ENCODE measurements at places on chromosomes 6 and 20.

DNA sequence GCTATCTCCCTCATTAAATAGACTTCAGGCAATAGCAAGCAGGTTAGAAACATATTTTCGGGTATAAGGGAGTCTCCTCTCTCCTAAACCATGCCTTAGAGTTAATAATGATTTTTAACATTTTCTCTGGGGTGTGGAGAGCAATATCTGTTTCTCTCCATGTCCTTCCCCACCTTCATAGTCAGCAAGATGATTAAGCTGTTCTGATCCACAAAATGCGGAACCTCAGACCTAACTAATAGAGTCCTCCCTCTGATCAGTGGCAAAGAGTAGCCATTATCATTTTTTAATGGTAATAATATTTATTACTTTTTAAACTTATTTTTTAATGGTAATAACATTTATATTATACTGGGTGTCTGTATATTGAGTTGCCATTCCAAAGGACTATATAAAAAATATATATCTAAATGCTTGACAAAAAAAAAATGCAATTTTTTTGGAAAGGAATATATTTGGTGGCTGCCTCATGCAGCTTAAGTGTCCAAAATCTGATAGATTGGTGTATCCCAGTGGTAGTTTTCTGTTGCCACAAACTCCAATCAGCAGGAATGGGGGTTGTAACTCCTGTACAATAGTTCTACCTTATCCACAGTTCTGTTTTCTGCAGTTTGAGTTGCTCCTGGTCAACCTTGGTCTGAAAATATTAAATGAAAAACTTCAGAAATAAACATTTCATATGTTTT lies 14.0 kb upstream of the BTN3A2 start:
- no peak for DNase-seq

DNA sequence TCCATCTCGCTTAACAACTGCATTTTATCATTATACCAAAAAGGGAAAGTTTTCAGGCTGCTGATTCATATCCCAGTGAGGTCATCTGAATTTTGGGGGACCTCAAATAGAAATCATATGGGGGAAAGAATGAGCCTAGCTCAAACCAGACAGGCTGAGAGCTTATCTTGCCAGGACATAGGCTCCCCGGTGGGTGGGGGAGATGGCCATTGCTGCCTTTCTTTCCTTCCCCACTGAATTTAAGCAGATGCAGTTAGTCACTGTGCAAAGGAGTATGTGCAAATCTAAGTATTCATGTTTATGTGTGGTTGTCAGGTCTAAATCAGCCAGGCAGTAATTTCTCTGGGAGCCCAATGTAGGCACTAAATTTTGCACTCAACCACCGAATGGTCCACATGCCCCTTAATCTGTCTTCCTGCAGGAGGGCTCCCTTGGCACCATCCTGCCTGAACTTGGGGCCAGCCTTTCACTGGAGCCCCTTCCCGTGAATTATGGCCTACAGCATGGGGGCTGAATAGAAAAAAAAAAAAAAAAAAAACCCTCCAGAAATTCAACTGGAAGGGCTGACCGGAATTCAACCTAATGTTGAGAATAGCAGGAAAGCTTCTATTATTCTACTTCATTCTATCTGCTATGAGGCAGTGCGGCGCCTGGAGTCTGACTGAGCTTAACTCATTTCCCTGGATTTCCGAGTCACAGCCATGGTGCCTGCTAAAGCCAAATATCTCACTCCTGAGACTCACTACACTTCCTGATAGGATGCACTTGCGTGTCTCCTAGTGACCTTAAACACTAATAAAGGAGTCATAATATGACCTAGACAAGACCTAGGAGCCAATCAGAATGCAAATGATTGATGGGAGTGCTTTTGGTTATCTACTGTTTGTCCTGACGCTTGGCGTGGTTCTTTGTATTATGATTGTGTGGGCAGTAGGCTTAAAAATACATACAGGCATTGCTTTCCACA lies 161.5 kb upstream of the HEY2 start:
- no peak for DNase-seq

- DNase-seq, result no peak
Measured at GRCh38 chr6:43173591-43174262, 2.7 kb downstream of the SRF start.

DNA sequence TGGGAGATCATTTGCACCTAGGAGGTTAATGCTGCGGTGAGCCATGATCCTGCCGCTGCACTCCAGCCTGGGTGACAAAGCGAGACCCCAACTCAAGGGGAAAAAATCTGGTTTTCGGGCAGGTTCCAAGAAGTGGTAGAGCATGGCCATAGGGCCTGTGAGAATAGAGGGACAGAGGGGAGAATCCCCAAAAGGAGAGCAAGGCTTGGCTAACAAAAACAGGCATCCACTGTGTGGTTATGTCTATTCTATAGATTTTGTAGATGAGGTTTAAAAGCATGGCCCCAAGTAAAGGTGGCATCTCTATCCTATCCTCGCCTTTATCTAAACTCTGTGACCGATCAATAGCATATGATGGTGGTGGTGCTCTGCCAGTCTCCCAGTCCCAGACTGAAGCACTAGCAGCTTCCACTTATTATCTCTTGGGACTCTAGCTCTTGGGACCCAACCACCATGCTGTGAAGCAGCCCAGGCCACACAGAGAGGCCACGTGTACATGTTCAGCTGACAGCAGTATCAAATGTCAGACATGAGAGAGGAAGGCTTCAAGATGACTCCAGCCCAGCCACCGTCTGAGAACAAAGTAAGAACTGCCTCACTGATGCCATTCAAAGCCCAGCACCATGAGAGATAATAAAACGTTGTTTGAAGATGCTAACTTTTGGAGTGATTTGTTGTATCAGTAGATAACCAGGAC lies 27.7 kb downstream of the EIF2S2 start:
- no peak for DNase-seq

DNA sequence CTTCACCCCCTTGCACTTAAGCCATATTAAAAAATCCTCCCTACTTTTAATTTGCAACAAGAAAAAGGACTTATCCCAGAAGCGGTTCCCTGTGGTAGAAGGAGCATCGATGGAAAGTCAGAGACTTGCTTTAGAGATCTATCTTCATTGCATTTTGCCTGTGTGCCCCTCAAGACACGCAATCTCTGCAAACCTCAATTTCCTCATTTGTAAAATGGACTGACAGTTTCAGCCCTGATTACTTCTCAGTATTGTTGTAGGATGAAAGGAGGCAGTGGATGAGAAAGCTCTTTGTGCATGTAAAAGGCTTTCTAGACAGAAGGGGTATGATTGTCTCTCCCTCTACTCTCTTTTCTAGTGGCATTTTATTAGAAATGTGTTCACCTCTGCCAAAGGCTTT lies 410.2 kb downstream of the CDC5L start:
- no peak for DNase-seq

- no peak for DNase-seq
Measured at GRCh38 chr6:125519367-125519766, 217.6 kb upstream of the HDDC2 start.

- no peak for DNase-seq
Measured at GRCh38 chr20:32152421-32153155, 43.1 kb downstream of the TM9SF4 start.

DNA sequence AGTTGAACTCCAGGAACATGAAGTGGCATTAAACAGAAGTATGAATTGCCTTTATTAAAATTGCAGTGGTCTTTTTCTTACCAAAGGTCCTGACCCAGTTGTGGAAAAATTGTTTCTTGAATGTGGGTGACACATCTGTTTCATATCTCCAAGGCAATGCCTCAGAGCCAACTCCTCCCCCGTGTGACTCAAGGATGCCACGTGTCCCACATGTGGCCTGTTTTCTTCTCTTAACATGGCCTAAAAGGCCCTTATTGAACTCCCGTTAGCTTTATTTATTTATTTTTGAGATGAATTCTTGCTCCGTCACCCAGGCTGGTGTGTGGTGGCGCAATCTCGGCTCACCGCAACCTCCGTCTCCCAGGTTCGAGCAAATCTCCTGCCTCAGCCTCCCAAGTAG lies 128.4 kb upstream of the ESR1 start:
- DNase-seq, result no peak

DNA sequence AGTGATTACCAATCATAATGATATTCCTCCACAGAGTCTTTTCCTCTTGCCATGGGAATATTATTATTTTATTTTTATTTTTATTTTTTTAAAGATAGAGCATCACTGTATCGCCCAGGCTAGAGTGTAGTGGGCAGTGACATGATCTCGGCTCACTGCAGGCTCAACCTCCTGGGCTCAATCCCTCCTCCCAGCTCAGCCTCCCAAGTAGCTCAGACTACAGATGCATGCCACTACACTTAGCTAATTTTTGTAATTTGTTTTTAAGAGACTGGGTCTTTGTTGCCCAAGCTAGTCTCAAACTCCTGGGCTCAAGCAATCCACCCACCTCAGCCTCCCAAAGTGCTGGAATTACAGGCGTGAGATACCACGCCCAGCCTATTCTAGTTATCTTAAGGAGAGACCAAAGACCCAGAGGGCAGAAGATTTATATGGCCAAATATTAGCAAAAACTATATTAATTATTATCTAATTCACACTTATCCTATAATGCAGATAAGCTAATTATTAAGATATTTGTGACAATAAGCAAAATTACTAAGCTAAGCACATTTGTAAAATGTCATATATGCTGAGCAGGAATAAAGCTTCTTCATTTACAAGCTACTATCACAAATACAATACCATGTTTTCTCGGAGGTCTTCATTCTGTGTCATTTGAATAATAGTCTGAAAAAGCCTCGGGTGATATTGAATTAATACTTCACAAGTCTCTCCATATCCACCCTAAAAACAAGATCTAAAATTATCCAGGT lies 63.5 kb downstream of the HACE1 start:
- DNase-seq, result no peak

DNA sequence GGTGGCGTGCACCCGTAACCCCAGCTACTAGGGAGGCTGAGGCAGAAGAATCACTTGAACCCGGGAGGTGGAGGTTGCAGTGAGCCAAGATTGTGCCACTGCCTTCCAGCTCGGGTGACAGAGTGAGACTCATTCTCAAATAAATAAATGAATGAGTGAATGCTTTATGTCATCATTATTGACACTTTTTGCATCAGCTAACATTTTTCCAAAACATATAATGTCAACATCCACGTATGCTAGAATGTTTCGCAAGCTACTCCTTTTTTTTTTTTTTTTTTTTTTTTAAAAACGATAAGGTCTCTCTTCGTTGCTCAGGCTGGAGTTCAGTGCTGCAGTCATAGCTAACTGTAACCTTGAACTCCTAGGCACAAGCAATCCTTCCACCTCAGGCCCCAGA lies 72.2 kb downstream of the SENP6 start:
- no peak for DNase-seq

- no peak for DNase-seq
Measured at GRCh38 chr20:23298926-23299672, 51.5 kb upstream of the NXT1 start.

DNA sequence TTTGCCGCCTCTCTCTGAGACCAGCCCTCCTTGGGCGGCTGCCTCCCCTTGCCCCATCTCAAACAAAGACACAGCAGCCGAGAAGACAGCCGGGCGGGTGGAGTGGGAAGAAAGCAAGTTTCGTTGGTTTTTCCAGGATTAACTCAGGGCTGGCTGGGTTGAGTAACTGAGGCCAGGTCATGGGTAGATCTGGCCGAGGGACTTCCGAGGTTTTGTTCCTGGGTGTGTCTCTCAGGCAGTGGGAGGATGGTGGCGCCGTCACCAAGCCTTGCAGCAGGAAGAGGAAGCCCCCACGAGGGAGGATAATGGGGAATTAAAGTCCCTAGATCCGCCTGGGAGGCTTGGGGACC lies 167.2 kb downstream of the TTLL2 start:
- no peak for DNase-seq

GRCh38 chr20:483815-484644 lies 21.7 kb upstream of the TBC1D20 start:
- DNase-seq, result no peak

GRCh38 chr6:99416226-99416625 lies 8.9 kb downstream of the PNISR start:
- no peak for DNase-seq

- DNase-seq, result no peak
Measured at GRCh38 chr6:10723567-10723881, 654 bp downstream of the TMEM14C start.

- DNase-seq, result no peak
Measured at GRCh38 chr6:30194797-30195690, 18.2 kb downstream of the TRIM26 start.

DNA sequence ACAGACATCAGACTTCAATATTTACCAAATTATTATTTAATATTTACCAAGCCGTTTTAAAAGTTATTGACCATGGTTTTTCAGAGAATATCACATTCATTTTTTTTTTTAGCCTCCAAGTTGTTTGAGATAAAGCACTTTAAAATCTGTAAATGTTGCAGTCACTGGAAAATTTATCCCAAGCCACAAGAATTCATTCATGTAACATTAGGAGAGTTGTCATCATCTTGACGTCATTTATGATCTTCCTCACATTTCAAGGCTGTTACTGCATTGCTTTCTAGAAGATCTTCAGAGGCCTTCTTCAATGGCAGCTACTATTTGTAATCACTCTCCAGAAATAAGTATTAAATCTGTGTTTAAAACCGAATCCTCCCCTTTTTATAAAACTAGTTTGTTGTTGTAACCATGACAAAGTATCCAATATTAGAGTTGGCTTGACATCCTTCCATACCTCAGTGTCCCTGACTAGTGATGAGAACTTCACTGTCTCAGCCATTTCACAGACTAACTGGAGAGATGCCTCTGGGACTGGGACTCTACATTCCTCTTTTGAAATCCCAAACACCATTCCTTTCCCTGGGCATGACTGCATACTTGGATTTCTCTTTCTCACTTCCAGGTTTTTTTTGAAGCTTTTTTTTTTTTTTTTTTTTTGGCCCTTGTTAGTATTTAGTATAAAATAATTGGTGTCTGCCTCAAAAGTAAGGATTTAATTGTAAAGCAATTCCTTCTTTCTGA lies 100.1 kb downstream of the ZFAND3 start:
- no peak for DNase-seq

GRCh38 chr6:156146891-156147290 lies 630.3 kb upstream of the ARID1B start:
- no peak for DNase-seq

DNA sequence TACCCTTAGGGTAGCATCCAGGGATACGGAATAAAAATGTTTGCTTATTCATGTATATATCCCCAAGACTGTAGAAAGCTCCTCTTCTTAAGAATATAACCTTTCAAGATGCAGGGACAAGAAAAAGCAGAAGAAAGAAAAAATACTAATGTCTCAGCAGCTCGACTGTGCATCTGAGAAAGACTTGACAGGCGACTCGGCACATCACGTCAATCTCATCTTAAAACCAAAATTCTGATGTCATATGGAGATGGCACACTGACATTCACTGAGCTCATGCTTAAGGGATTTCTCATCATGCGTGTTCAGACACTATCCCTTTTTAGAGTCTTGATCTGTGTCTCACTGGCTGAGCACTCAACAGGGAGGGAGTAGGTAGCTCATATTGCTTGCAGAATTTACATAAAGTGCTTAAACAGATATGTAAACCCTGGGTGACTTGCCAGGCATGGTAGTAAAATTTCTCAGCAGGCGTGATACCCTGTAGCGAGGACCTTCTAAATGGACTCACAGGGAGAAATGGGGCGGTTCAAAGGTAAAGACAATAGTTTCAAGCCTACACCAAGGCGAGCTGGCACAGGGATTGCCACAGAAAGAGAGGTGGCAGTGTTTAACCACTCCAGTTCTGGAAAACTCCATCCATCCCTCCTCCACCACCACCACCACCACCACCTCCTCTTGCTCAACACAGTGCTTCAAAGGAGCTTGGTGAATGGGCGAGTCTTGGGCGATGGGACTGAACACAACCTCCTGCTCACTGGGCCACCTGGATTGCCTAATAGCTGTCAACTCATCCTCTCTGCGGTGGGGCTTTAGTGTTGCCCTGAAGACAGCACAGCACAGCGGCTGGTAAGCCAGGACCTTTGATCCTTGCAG lies 330.5 kb downstream of the TFAP2A start:
- DNase-seq, result no peak

- DNase-seq, result no peak
Measured at GRCh38 chr20:57248132-57248797, 18.2 kb downstream of the BMP7 start.

All from NCI-H1930 (cell line).